ENCODE measurements at places on chromosomes 12 and 14.

DNA sequence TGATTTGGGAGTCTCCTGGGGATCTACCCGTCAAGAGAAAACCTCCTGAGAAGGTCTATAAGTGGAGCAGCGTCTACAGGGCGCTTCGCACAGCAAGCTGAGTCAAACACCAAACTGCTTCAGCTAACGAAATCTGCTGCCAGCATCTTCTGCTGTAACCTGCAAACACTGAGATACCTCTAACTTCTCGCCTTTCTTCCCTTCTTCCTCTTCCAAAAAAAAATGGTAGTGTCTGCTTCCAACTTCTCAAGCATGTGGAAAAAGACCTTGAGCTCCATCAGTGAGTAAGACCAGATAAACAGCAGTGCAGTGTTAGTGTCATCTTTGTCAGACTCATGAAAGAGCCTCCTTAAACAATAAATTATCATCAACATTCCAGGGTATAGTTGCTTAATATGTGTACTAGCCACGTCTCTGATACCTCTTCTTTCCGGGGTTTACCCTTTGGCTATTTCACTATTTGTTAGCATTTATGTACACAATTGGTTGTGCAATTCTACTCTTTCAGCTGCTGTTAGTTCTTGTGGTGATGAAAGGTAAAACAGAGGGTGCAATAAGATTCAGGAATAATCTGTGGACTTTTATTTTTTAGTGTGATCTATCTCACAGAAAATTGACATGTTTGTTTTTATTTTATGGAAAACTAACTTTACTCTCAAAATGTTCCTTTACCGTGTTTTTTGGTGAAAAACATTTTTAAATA lies 81.6 kb downstream of the LLPH start:
- DNase-seq: peak; percentile 88

DNA sequence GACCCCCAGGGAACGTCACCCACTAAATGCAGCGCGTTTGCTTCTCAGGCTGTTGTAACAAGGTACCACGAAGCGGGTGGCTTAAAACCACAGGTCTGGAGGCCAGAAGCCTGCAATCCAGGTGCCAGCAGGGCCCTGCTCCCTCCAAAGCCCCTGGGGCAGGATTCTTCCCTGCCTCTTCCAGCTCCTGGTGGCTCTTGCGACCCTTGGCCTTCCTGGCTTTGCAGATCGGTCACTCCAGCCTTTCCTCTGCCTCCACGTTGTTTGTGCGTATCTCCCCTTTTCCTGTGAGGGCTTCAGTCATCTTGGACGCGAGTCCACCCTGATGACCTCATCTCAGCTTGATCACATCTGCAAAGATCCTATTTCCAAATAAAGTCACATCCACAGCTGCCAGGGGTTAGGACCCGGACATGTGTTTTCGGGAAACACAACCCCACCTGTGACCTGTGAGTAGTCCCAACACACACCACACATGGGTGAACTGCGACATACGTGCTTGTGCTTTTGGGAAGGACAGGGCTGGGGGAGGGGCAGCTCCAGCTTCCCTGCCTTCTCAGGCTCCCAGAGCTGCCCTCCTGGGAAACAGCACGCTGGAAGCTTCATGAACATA lies 114.5 kb upstream of the NCOR2 start:
- DNase-seq: peak; percentile 65

DNA sequence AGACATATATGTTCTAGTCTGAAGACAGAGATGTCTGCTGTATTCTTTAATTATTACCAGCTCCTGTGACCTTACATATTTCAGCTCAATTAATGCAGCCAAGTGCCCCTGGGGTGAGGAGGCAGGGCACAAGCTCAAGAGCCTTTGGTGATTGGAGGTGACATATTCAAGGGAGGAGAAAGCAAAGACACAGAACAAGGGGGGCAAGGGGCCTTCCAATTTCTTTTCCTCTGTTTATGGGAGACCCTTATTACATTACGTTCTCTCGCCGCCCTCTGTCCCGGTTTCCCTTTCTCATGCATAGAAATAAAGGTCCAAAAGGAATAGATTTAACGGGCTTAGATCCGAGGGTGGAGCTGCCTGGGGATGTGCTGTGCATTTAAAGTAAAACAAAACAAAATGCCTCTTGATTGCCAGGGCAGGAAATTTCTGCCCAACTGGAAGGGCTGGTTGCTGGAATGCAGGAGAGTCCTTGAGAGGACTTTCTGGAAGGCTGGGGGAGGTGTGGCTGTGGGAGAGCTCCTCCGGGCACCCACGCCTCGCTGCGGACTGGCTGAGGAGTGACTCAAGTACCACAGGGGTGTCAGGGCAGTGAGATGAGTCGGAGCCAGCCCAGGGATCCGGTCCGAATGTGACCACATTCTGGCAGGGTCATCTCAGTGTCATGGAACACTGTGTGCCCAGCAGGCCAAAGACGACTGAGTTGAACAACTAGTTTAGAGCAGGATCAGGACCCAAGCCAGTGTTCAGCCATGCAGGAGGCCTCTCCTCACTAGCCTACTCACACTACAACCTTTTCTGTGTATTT lies 32.1 kb upstream of the GSG1 start:
- DNase-seq: peak; percentile 86

DNA sequence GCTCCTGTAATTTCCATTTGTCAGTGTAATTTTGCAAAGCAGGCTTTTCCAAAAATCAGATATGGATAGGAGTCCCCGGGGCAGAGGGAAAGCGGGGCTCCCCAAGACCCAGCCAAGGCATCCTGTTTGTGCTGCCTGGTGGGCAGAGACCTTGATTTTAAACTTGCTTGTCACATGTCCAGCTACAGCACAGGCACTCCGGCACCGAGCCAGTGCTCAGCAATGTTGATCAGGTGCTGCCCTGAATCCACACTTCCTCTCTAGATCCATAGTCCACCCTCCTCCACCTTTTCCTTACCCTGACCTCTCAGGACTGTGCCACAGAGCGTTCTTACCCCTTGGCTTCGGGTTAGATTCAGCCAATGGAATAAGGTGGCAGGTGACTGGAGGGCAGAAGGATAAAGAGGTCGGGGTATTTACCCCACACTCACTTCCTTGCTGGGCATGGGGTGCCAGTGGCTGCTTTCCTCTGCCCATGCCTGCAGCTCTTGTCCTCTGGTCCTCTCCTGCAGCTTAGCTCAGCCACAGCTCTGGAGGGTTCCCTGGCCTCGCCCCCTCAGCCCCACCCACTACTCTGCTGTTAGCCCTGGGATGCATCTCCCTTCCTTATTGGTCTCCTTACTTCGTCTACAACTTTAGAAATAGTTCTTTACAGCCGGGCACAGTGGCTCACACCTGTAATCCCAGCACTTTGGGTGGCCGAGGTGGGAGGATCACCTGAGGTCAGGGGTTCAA lies 80.1 kb downstream of the IRF2BPL start:
- DNase-seq: no peak

GRCh38 chr14:28264306-28264705 lies 502.3 kb upstream of the FOXG1 start:
- DNase-seq: peak; percentile 5

DNA sequence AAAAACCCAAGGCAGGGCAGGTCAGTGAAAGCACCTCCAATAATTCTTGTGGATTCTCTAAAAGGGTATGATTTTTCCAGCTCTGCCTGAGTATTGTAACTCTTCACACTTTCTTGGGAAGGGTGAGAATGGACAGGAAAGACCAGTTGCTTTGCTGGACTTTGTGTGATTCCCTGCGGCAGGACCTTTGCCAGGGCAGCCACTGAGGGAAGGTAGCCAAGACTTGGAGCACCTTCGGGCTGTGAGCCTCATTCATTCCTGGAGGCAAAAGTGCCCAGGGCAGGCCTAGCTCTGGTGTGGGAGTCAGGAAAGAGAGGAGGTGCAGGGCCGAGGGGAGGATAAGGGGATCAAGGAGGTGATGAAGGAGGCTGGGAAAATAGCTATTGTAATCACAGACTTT lies 80.2 kb downstream of the VCPKMT start:
- DNase-seq: no peak
